ENCODE measurements at places on chromosomes 11 and 22.
A peak's percentile ranks its signal among the peaks of the same experiment; 100 is the strongest.

GRCh38 chr11:1460986-1461825 is 25.4 kb downstream of the MOB2 start:
- no peak for DNase-seq

DNA sequence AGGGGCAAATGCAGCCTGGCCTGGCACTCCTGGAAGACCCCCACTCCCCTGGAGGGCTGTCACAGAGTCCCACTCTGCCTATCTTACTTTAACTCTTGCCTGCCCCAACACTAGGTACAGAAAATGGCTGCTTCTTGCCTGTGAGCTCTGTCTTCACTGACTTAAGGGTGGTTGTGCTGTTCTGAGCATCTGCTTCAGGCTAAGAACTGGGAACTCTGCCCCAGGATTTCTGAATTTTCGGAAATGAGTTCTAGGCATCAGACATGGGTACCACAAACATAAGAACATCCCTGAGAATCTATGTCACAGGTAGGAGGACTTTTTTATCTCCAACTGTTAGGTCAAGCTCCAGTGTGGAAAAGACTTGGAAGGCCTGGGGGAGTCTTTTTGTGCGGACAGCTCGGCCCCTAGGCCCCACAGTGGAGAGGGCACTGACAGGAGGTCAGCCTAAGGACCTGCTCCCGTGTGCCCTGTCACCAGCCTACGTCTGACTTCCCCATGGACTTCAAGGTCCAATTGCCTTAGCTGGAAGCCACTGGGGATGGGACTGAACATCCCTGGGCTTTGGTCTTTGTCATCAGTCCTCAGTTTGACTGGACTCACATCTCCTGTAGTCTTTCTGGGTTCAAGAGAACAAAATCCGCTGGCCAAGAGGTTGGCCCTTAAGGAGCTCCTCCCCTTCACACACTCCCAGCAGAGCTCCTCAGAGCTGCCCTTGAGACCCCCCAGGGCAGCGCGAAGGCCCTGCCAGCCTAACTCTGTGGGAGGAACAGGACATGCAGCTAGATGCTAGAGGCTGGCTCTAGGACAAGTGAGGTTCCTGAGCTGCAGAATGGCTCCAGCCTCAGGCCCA is 31.9 kb downstream of the PPP2R1B start:
- DNase-seq: no peak

- no peak for DNase-seq
These were observed 968 bp upstream of the TMEM109 start for GRCh38 chr11:60912851-60913528.

GRCh38 chr11:47991266-47991830 is 11.0 kb downstream of the PTPRJ start:
- peak; percentile 85 for DNase-seq

GRCh38 chr11:105697291-105697690 is 87.4 kb downstream of the GRIA4 start:
- no peak for DNase-seq

DNA sequence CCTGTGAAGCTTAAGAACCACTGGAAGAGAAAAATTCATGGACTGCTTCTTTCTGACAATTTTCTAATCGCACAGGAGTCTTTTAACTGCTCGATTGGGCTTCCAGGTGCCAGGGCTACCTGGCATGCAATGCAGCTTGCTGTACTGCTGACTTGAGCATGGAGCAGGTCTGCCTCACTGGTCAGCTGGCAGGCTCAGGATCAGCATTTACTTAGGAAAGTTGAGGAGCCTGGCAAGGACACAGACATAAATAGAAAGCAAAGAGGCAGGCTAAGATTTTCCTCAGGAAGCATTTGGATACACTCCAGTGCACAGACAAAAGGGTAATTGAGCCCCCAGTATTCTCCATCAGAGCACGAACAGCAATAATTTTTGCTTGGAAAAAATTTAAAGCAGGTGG is 163.5 kb downstream of the CSNK2A3 start:
- DNase-seq: no peak

DNA sequence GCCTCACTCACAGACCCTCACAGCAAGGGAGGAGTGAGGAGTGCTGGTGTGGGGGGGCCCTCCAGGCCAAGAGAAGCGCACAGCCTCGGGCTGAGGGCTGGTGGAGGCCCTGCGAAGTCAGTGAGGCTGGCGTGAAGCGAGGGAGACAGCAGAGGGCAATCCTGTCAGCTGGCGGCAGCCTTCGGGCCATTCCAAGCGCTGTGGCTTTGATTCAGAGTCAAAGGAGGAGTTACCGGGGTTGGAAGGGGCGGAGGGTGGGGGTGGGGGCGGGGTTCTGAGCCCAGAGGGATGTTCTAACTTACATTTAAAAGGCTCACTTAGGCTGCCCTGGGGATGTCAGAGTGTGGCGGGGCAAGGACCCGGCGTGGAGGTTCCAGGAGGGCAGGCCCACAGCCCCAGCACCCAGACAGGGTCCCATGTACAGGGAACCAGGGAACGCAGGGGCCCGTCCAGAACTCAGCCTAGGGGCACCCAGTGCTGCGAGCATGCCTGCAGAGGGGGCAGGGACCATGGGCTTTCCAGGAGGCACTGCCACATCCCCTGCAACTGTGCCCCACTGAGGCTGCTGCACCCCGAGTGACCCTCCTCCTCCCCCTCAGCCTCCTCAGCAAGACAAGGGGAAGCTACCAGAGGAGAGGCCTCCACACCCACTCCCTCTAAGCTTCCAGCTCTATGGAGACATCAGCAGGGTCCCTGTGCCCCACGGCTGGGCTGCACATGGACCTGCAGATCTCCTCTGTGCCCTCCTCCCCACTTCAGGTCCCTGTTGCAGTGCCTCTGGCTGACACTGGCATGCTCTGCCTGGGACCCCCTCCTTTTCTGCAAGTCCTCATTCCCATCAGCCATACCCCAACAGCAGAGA is 39.7 kb upstream of the TTLL12 start:
- no peak for DNase-seq

DNA sequence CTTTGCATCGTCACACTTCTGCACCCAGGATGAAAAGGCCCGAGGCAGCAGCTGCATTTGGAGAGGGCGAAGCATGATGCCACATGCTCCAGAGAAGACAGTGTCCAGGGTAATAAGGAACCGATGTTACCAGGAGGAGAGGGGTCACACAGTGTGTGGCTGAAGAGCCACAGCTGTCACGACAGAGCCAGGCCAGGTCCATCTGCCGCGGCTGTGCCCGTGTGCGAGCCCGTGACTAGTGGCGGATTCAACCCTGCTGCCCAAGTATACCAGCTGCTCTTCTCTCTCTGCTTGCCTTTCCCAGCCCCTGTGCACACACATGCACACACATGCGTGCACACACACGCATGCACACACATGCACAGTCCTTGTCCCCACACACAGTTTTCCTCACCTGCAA is 1432.5 kb downstream of the BRD1 start:
- no peak for DNase-seq

GRCh38 chr11:72238040-72238450 is 5.9 kb downstream of the PHOX2A start:
- DNase-seq: peak; percentile 29

DNA sequence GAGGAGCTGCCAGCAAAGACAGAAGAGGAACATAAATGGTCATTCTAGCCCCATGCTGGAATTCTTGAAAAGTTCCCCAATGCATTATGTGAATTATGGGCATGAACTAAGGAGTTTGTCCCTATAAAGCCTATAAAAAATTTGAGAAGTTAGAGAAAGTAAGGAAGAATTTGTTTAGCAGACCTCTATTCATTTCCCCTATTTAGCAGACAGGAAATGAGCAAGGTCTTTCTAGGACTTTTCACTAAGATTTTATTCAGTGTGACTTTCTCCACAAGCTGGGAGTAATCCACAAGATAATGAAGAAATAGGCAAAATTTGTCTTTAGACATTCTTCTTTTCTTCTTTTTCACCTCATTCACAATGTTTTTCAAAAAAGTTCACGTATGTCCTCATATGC is 20.0 kb downstream of the PRRG4 start:
- no peak for DNase-seq

GRCh38 chr11:116857936-116858335 is 20.5 kb upstream of the APOA1 start:
- no peak for DNase-seq

GRCh38 chr11:108781946-108782345 is 117.1 kb downstream of the DDX10 start:
- no peak for DNase-seq

GRCh38 chr11:33931067-33931466 is 39.2 kb upstream of the LMO2 start:
- no peak for DNase-seq

DNA sequence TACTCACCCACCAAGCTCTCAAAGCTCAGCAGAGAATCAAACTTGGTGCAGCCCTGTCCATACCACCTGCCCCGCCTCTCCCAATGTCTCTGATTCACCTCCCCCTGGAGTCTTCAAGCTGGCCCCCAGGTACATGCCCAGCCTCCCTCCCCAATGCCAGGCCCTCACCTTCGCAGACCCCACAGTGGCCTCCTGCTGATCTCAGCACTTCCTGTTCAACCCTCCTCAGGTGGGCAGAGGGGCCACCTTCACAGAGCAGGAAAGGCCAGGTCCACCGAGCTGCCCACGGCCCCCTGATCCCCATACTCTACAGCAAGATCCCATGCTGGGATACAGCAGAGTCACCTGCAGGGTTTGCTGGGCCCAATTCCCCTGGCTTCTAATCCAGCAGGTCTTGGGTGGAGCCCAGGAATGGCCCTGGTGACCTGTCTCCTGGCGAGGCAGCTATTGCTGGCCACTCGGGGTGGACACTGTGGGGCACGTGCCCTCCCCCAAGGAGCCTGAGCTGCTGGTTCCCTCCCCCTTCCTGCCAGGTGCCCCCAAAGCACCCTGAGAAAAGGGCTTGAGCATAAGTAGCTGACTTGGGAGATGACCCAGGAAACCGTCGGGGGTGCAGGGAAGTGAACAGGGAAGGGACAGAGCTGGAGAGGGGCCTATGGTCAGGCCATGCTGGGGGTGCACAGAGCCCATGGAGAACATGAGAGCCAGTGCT is 150.7 kb downstream of the BRD1 start:
- no peak for DNase-seq

DNA sequence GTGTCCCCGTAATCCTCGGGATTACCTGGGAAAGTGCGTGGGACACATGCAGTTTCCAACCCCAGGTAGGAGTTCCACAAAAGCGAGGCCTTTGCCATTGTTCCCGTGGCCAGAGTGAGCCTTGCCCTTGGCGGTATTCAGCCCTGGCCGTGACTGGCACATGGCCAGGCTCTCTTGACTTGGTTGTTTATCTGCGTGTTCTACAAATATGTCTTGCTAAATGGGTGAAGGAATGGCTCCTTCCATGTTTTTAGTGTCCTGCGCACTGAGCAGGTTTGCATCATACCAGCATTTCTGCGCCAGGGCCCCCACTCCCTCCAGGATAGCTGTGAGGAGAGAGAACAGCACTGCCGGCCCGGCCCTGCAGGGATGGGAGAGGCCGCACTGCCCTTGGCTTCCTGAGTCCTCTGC is 20.0 kb downstream of the POLR3H start:
- no peak for DNase-seq

GRCh38 chr11:126475014-126475991 is 119.8 kb downstream of the ST3GAL4 start:
- no peak for DNase-seq

GRCh38 chr11:124674168-124674517 is 439 bp downstream of the SPA17 start:
- DNase-seq: no peak
